ENCODE measurements at places on chromosomes 7 and 10.

DNA sequence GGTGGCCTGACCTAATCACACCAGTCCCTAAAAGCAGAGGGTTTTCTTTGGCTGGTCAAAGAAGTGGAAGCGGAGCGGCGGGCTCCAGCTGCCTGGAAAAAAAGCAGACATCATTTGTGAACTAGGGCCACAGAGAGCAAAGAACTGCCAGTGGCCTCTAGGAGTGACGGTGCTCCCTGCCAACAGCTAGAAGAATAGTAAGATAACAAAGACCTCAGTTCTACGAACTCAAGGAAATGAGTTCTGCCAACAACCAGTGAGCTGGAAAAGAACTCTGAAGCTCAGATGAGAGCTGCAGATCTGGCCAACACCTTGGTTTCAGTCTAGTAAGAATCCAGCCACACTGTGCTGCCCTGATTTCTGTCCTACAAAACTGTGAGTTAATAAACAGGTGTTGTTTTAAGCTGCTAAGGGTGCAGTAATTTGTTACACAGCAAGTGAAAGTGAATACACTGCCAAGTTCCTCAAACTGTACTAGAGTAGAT is 178.0 kb downstream of the SRPK2 start:
- DNase-seq = no peak

GRCh38 chr10:58700591-58700990 is 187.9 kb downstream of the BICC1 start:
- no peak for DNase-seq

DNA sequence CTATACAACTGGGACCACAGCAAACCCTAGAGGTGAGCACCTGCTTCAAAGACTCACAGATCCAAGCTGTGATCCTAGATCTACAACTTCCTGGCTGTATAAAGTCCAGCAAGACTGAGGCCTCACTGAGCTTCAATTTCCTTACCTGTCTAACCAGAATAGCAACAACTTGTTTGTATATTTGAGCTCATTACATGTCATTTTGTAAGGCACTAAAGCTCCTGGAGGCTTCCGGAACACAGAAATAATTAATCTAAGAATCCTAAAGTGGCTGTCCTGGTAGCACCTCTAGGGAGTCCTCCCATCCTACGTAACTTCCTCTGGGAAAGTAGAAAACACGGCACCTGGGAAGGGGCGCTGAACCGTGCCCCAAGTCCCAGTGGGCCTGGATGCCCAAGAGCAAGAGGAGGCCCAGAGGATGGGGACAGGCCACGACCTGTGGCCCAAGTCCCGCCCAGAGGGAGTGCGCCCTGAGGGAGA is 39.4 kb downstream of the HK1 start:
- no peak for DNase-seq

- DNase-seq = no peak
Measured at GRCh38 chr10:80359644-80360043, 3.1 kb downstream of the DYDC2 start.

DNA sequence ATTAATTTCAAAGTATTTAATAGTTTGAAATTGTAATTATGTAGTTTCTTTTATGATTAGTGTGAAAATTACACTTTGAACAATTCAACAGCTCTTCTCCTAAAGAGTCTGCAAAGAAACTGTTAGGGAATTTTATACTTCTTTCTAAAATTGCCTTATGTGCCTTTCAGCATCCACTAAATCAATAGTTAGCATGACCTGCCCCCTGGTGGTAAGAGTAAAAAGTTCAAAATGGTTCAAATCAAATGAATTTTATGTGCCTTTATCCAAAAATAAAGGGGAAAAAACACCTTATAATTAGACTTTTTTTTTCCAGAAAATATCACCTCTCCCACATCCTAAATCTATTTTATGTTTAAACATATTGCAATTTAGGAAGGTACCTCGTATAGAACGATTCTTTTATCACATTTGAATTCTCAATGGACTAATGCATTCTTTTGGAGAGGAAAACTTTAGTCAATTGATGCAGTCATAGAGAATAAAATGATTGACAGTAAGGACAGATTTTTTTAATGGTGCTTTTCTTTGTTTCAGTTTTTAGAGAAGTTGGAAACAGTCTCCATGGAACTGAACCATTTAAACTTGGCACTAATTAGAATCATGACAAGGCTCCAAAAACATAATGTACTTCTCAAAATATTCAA is 163.7 kb downstream of the SEMA3D start:
- no peak for DNase-seq

GRCh38 chr10:76043261-76043660 is 611.8 kb downstream of the LRMDA start:
- DNase-seq = no peak

DNA sequence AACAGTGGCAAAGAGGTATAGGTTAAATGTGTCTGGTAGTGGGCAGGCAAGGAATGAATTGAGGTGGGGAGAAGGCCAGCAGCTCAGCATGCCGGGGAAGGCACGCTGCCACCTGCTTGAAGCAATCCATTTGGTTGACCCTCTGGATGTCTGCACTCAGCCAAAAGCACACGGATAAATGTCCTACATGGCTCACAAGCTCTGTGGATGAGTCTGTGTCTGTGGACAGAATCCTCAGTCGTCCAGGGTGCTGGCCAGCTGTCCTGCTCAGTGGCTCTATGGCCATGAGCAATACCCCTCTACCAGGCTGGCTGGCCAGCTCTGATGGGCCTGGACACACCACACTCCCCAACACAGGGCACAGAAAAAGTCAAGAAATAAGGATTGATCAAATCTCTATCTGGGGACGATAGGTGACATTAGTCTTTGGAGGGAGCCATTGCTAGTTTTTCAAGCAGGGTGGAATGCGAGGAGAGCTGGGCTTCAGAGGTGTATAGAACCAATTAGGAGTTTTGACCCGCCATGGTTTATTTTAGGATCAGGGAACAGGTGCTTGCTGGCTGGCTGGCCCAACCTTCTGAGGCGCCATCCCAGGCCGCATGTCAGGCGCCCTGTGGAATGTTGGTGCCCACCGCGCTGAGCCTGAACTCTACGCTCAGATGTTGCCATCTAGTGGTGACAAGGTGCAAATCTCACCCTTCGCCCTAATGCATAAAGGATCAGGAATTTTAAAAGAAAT is 493.4 kb downstream of the TNS3 start:
- DNase-seq = no peak
